Left ventricle myocardium inferior (tissue), 1 donor: ENCODE measurements at places on chromosomes 6 and 20. TPM values are rescaled to one million over a fixed set of nuclear protein-coding genes. Genes with fewer than 3 reads are reported as not detected.

The COX4I2 gene
- 7.6 TPM for total RNA-seq

The PI3 gene
- not detected for total RNA-seq

The SCRT2 gene
- total RNA-seq, result not detected

The EYA4 gene
- total RNA-seq, result 15.4 TPM

The SLC17A3 gene
- not detected for total RNA-seq

The KCNG1 gene
- 0.30 TPM for total RNA-seq

The GNAS gene
- 1,444 TPM for total RNA-seq

The NR2E1 gene
- not detected for total RNA-seq

- no peak for DNase-seq
These were observed 97.2 kb upstream of the PMEPA1 start for GRCh38 chr20:57806975-57807374.

- DNase-seq, result no peak
These were observed 799 bp downstream of the NRM start for GRCh38 chr6:30689985-30690384.

GRCh38 chr20:52852714-52853113 is 119.4 kb upstream of the TSHZ2 start:
- no peak for DNase-seq

- DNase-seq, result no peak
These were observed at the start of gene PGC for GRCh38 chr6:41747256-41748101. Gene PGC (minus strand): TSS chr6:41747397. CDS start chr6:41747334, 63 bp downstream.

GRCh38 chr6:17583811-17584210 is 16.3 kb upstream of the FAM8A1 start:
- DNase-seq, result no peak

DNA sequence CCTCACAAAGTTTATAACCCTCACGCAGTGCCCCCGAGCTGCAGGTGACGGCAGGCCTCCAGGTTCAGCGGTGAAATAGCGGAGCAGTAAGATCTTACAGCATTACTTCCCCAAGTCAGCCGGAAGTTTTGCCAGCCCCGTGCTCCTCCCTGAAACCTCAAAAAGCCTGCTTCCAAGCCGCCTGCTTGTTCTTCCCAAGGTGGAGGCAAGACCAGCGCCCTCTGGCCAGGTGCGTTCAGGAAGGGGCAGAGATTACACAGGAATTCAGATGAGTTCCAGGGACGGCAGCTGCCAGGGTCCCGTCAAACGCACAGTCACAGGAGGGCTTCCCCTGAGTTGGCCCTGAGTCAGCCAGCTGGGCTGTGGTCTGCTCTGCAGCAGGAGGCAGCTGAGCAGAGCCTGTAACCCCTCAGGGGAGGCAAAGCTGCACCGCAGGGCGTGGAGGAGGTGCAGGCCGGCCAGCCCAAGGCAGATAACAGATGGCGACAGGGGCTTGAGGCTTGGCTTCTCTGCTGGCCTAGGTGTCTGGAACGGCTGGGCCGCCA is 124.1 kb upstream of the RPS6KA2 start:
- no peak for DNase-seq

DNA sequence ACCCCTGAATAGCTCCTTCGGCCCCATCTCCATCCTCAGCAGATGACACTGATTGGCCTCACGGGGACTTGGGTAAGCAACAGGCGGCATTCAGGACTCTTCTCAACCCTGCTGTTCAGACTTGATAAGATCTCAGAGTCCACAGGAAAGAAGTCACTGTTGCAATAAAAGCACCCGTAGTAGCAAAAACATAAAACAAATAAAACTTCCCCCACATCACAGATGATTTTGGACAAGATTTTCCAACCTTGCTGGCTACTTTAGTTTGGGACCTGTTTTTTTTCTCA is 17.1 kb upstream of the C20orf144 start:
- DNase-seq, result no peak

DNA sequence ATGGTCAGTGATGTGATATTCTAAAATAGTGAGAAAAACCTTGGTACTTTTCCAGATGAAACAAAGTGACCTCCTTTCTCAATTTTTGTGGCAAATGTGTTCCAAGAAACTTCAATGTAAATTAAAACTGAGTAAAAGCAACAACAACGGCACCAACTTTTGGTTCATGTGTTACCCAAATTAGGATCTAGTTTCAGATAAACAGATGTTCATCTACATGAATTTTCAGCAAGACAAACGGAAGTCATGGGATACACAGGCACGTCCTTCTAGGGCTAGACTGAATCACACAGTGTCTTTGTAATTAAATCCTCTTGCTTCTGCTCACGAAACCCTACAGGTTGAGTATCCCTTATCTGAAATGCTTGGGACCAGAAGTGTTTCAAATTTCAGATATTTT is 915.2 kb downstream of the TFAP2A start:
- DNase-seq, result no peak

- no peak for DNase-seq
These were observed 7.6 kb upstream of the TMC2 start for GRCh38 chr20:2528671-2529271.

- no peak for DNase-seq
These were observed 146.0 kb upstream of the BEND6 start for GRCh38 chr6:56808871-56809359.

- DNase-seq, result no peak
These were observed 2.2 kb downstream of the EEF1A2 start for GRCh38 chr20:63496596-63497120.

DNA sequence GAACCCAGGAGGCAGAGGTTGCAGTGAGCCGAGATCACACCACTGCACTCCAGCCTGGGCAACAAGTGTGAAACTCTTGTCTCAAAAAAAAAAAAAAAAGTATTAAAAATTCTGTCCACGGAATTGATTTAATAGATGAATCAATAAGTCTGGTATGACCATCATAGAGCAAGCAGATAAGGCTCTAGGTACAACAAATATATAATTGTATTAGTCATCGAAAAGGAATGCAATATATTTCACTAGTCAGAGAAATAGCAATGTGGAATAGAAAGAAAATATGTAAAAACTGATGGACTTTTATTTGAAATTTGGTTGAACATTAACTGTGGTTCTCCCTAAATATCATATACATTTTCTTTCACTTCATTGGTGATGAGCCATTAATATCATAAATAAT is 476.8 kb upstream of the AGPAT4 start:
- no peak for DNase-seq

- DNase-seq, result no peak
These were observed 933 bp upstream of the ADGRB3 start for GRCh38 chr6:68633972-68634725.

DNA sequence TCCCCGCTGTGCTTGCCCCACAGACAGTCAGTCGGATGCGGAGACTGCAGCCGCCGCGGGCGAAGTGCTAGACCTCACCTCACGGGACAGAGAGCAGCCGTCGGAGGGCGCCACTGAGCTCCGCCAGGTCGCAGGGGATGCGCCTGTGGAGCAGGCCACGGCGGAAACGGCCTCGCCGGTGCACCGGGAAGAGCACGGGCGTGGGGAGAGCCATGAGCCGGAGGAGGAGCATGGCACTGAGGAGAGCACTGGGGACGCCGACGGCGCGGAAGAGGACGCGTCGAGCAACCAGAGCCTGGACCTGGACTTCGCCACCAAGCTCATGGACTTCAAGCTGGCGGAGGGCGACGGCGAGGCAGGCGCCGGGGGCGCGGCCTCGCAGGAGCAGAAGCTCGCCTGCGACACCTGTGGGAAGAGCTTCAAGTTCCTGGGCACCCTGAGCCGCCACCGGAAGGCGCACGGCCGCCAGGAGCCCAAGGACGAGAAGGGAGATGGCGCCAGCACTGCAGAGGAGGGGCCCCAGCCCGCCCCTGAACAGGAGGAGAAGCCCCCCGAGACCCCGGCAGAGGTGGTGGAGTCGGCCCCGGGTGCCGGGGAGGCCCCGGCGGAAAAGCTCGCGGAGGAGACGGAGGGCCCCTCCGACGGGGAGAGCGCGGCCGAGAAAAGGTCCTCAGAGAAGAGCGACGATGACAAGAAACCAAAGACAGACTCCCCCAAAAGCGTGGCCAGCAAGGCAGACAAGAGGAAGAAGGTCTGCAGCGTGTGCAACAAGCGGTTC is 66.4 kb downstream of the SSR1 start:
- peak; percentile 14 for DNase-seq

GRCh38 chr6:119446115-119446554 is 96.6 kb upstream of the MAN1A1 start:
- no peak for DNase-seq

DNA sequence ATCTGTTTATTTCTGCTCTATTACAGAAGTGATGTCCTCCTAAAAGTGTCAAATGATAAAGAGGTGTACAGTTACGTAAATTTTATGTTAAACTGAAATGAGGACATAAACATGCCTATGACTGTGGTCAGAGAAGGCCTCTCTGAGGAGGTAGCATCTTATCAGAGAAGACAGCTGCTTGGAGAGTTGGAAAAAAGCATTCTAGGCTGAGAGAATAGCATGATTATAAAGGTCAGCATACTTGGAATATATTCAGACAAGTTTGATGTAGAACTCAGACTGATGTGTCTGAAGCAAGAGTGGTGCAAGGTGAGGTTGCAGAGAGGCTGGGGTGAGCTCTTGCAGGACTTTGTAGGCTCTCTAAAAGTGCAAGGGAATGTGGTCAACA is 3.1 kb upstream of the PCNA start:
- DNase-seq, result no peak

DNA sequence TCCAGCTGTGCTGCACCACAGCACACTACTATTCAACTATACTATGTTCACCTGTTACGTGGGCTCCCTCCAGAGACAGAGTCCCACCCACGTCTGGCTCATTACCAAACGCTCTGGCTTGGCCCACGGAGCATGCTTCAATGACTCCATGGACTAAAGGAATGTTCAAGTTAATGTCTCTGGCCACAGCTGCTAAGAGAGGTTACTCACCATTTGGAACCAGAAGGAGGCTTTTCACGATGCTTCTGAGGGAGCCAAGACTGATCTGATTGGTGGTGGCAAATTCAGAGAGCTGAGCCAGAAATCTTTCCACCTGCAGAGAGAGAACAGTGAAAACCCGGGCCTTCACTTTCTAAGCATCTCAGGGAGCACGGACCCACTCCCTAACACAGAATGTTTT is 15.6 kb downstream of the COMMD7 start:
- DNase-seq, result no peak

- DNase-seq, result no peak
These were observed 4.9 kb downstream of the SLC22A2 start for GRCh38 chr6:160253714-160254113.

- DNase-seq, result no peak
These were observed 74.6 kb downstream of the OR2B2 start for GRCh38 chr6:27837625-27838057.

DNA sequence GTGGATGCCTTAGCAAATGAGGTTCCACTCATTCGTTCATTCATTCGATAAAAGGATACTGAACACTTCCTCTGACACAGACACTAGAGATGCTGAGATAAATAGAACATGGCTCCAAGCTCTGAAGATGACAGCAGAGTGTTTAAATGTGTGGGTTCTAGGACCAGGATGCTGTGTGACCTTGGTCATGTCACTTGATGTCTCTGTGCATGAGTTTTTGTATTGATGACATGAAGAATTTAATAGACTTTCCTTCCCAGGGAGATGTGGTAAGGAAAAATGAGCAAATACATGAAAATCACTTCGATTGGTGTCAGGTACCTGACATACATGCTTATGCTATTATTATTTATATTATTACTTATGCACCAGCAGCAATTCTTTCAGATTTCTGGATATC is 34.3 kb upstream of the CD83 start:
- no peak for DNase-seq

GRCh38 chr6:87925373-87926060 is 122.1 kb upstream of the SPACA1 start:
- DNase-seq, result no peak

- DNase-seq, result no peak
These were observed 1.4 kb downstream of the SENP6 start for GRCh38 chr6:75603106-75603420.

DNA sequence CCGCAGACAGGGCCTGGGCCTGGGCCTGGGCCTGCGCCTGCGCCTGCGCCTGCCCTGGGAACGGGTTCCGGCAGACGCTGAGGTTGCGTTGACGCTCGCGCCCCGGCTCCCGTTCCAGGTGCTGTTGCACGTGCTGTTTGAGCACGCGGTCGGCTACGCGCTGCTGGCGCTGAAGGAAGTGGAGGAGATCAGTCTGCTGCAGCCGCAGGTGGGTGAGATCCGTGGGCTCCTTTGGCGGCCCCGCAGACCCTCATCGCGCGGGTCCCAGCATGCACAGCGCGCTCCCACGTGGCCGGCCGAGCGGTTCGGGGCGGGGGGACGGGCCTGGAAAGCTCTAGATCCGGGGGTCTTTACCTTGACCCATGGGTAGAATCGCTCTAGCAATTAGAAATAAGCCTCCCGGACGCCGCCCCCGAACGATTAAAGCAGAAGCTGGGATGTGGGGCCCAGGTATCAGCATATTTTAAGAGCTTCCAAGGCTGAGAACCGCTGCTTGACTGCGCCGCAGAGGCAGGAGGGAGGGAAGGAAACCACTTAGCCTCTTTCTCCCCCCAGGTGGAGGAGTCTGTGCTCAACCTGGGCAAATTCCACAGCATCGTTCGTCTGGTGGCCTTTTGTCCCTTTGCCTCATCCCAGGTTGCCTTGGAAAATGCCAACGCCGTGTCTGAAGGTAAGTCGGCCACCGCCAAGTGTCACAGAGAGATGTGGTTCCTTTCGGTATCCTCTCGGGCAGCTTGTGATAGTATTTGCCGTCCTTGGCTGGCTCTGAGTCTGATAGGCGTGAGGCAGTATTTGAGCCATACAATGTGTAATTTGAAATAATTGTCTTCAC is 508 bp downstream of the NOP56 start:
- peak; percentile 34 for DNase-seq

GRCh38 chr20:62910777-62911497 is 15.4 kb downstream of the DIDO1 start:
- no peak for DNase-seq
